ENCODE measurements at places on chromosomes 5 and 9.

GRCh38 chr9:21154018-21154608 lies 12.3 kb downstream of the IFNA21 start:
- no peak for DNase-seq

DNA sequence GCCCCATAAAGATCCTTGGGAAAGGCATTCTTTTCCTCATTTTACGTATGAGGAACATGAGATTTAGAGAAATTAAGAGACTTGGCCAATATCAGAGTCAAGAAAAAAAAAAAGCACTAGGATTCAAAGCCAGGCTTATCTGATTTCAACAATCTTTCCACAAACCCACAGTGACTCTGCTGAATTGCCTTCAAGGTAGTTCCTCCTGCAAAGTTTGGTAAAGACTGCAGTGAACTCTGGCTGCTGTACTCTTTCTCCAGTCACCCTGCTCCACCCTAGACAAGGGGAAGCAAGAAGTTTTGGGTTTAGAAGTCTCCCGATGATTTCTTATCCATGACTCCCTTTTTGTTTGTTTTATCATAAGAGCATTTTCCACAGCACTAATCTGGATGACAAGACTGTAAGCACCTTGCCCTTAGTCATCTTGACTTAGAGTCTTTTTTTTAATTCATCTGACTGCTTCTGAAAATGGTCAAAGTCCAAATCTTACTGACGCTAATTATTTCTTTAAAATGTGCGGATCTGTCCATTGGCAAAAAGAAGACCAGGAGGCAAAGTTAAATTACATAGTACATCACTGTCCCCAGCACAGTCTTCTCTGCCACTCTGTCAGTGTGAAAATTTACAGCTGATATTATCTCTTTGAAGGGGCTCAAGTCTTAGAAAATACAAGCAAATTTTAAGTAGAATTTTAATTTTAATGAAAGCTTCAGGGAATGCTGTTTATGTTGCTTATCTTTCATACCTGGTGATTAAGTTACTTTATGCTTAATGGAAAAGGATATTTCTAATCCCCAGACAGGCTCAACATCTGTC lies 180.1 kb downstream of the TTLL11 start:
- no peak for DNase-seq

DNA sequence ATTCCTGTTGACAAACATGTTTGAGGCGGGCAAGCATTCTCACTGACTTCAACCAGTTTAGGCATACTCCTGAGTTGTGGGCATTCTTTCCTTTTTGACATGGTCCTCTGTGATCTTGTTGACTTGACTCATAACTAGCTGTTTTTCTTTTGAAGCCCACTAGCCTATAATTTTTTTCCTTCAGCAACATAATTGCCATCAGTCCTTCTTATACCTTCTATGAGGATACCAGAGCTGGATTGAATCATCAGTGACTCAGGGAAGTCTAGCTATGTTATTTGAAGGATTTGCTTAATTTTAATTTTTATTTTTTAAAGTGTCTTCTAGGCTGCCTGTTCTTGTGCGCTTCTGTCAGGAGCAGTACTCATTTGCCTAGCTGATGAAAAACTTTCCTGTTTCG lies 259.5 kb downstream of the NR3C1 start:
- no peak for DNase-seq

- DNase-seq = no peak
These were observed 2.5 kb upstream of the FGFR4 start for GRCh38 chr5:177084175-177084574.

DNA sequence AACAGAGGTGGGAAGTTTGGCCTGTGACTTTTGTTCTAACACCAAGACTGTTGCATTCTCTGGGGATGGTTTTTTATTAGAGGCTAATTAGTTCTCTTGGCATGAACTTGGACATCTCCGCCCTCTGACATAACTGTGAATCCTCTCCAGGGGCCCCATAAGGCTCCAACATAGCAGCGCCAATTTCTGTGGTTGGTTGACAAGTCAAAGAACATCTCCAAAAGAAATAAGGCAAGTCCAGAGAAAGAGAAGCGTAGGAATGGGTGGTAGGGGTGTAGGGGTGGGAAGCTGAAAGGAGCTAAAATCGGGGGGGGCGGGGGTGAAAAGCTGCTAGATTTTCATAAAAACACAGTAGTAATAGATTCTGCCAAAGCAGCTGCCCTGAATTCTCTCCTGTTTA lies 81.0 kb upstream of the DAB2 start:
- DNase-seq = no peak

DNA sequence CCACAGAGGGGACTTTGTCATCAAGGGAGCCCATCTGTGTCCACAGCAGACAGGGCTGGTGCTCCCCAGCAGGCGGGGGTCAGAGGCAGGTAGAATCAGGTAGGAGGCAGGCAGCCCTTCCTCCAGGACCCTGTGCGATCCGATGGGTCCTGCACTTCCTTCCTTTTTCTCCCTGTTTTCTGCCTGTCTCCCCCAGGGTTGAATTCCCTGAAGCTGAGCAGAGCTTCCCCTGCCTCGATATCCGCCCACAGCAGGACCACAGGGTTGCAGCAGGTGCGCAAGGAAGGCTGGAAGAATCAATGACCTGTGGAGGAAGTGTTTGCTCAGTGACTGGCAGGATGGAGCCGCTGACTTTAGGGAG lies 69.2 kb downstream of the MRPL36 start:
- no peak for DNase-seq

GRCh38 chr5:139495638-139496435 lies 13.3 kb upstream of the STING1 start:
- DNase-seq = no peak

GRCh38 chr5:147407094-147407681 lies 102.7 kb downstream of the DPYSL3 start:
- DNase-seq = no peak

GRCh38 chr9:110076894-110077725 lies 130.8 kb downstream of the C9orf152 start:
- DNase-seq = no peak

DNA sequence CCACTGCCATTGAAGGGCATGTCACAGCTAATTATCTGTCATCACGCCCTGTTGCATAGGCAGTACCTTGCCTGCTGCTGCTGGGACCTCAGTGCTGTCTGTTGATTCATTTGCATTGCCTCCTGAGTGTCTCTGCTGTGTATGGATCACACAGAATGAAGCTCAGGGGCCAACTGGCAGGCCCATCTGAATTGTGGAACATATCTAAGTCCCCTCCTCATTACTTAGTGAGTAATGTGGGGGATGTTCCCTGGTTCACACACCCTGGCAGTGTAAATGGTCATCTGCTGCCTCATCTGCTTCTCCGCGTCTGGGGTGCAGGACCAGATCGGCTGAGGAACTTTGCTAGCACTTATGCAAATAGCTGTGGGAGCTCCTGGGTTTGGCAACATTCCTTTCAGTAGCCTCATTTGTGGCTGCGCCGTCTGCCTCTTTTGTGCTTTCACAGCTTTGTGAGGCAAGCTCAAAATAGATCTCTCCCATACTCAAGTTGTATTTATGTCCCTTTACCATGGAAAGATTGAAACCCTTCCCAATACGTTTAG lies 25.4 kb downstream of the TYRP1 start:
- DNase-seq = no peak

DNA sequence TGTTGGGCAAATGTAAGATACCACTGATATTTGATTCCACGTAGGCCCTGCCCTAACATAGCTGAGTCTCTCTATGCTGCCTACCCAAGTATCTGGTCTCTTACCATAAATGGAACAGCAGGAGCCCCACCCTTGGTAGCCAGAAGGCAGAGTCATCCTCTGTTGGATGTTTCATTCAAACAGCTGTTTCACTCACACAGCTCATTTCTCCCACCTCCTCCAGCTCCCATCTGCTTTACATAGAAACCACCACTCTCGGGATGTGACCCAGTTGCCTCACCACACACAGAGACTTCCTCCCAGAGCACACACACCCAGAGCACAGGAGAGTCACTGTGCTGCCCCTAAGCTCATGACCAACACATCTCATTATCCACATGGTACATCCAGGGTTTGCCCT lies 165.3 kb downstream of the TMEM167A start:
- DNase-seq = no peak

DNA sequence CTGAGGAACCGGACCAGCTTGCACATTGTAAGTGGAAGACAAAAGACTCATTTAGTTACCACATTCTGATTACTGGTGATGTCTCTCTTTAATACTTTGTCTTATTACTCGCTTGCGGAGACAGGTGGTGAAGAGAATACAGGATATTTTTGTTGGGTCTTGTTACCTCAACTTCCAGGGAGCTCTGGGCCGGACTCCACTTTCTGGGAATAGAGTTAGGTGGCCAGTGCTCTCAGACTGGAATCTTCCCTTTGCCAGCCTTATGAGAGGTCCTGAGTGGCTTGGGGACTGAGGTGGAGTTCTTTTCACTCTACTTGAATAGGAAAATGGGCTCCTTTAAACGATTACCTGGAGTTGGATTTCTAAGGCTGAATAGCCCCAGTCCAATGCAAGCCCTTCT lies 33.3 kb upstream of the SPRY4 start:
- DNase-seq = no peak

- no peak for DNase-seq
These were observed 267.2 kb downstream of the RAB3C start for GRCh38 chr5:58849921-58850667.

- no peak for DNase-seq
These were observed 136.5 kb downstream of the CCDC192 start for GRCh38 chr5:127839496-127840197.

DNA sequence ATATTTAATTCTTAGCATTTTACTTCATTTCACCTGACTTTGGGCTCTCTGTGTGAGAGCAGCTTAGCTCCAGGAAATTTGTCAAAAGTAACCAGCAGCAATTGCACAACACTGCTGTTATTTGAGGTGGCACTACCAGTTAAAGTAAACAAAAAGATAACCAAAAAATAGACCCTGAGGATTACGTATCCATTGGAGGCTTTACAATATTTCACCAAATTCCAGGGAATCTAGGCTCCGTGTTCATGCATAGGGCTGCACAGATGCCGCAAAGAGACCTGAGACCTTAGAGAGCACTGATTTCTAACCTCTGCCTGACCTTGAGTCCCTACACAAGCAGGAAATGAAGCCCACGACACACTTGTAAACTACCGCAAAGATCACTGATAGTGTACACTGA lies 1392.7 kb upstream of the CDH6 start:
- no peak for DNase-seq

DNA sequence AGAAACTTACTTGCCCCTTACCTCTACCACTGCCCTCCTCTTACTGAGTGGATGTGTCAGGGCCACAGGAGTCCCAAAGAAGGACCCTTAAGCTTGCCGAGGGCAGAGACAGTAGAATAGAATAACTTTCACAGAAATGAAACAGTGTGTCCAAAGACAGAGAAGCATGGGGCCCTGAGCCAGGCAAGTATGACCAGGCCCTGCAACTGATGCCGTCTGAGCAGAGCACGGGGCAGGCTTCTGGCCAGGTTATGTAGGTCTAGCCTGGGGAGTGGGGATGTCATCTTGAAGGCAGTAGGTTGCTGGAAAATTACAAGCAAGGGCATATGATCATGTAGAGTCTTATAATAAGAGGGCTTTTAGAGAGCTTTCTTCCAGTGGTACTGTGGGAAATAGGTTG lies 415.4 kb downstream of the KDM4C start:
- no peak for DNase-seq

- DNase-seq = no peak
These were observed 41.0 kb upstream of the UBAC1 start for GRCh38 chr9:136002215-136002614.

DNA sequence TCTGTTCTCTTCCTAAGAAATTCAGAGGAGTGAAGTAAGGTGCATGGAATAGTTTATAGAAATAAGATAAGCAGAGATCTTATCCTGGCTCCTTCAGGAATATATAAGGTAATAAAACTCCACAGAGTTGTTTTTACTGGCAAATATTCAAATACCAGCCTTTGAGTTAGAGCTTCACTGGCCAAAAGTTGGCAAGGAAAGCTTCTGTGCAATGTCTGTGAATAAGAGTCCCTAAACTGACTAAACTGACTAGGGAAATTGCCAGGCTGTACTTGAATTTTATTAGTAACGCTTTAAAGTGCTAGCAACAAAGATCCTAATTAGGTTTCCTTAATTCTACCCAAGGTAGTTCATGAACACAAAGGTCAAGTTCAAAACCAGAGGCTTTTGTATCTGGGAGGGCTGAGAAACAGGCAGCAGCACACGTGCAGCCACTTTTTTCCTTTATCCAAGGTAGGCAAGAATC lies 131.1 kb upstream of the MPDZ start:
- DNase-seq = no peak

DNA sequence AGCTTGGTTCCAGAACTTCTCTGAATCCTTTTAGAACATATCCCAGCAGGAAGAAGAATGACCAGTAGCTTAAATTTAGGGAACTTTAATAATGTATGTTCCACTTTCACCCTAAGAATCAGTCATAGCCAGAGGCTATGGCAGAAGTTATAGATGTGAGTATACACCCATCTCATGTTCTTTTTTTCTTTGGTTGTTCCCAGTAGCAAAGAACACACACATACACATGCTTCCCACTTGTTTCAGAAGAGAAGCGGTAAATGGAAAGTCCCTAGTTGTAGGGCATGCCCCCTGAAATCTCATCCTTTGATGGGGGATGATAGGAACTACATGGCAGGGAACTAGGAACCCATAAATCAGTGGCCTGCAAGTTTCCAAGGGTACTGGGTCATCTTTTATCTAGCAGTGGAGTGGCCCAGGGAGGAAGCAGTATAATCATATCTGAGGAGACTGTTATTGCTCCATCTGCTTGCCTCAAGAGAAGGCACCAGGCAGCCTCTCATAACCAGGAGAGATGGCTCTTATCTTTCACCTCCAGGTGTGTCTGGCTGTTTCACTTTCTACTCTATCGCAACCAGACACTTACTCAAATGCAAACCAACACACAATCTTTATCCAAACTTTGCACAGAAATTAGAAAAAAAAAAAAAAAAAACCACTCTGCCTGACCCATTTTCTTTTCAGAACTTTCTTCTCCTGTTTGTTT lies 109.5 kb downstream of the SNCAIP start:
- DNase-seq = no peak

DNA sequence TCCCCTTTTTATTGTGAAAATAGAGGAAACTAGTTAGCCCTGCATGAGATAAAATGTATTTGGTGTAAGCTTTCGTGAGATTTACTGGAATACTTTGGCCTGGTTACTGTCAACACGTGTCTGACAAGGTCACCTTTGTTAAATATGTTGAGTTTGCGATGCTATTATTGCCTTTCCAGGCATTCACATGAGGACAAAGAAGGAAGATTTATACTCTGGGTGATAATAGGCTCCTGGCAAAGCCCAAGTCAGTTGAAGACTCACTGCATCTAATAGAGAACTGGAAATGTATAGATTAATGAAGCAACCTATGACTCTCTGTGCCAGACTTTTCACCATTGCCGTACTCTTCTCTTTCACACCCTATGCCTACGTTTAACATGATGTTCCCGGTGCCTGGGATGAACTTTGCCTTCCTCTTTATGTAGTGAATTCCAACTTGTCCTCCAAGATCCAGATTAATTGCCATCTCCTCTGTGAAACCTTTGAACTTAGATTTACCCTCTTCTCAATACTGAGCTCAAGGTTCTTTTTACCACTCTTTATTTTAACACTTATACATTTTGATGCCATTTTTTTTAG lies 33.9 kb downstream of the ITGA2 start:
- no peak for DNase-seq

DNA sequence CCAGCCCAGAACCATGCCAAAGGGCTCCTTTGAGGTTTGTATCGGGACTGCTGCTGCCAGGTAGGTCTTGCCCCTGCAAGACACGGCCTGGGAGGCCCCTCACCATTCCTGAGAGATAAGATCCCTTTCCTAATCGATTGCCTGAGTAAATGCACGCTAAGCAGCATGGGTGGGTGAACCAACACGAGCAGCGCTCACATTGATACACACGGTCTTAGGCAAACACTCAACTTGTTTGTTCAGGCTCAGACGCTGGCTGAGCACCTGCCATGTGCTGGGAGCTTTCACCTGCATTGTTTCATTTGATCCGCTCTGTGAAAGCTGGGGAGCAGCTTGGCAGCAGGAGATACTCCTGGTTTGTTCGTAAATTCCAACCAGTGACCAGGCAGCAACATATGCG lies 76.9 kb upstream of the NEURL1B start:
- DNase-seq = no peak

All from stimulated activated CD4-positive, alpha-beta T cell treated with anti-CD3 and anti-CD28 coated beads, Interleukin-12 subunit alpha, Interleukin-12 subunit beta, amount 100 ng/mL, for 48 hours (primary cell).